ENCODE measurements at places on chromosomes 7 and 10. TPM values are rescaled to one million over a fixed set of nuclear protein-coding genes. Genes with fewer than 3 reads are reported as not detected.

- DNase-seq = no peak
These were observed 123.1 kb downstream of the CRPPA start for GRCh38 chr7:16298221-16298620.

GRCh38 chr10:124693396-124693795 is 50.8 kb downstream of the FAM53B start:
- no peak for DNase-seq

DNA sequence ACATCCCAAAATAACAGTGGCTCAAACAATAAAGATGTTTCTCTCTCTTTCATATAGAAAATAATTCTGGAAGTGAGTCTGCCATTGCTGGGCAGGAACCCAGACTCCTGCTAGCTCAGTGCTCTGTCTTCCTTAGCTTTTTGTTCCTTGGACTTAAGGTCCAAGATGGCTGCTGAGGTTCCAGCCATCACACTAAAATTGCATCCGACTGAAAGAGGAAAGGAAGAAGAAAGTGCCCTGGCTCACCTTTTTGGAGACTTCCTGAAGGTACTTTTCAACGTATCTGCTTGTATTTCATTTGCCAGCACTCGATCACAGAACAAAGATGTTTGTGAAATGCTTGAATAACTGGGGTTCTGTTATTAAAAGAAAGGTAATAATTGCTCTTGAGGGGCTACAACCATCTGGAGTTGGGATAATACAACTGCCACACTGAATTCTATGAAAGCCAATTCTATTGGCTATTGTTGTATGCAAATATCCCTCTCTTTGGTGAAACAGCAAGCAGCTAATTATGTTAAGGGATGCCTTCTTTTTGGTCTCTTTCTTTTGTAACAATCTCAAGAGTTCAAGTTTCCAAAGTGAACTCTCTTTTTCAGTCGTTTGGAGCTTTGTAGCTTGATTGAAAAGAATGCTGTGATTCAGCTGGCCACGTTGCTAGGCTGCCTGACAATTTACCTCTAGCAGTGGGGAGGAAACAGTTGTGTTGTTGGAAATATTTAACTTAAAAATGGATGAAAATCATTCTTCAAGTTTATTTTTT is 83.9 kb downstream of the BAMBI start:
- DNase-seq = no peak

- DNase-seq = no peak
These were observed 639.6 kb upstream of the FOXK1 start for GRCh38 chr7:4042402-4043045.

The FAM237B gene
- total RNA-seq = not detected

DNA sequence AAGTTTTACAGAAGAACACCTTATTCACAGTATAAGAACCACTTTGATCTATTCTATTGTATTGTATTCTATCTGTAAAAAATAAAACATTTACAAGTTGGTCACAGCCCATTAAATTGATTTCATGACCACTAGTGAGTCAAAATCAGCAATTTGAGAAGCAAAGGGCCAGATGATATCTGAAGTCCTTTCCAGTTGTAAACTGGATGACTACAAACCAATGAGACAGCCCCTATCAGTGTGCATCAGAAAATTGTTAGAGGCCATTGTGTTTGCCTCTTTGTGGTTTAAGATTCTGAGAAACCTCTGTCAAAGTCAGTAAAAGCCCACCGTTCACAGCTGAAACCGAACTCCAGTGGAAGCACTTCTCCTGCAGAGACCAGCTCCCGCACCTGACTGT is 54.8 kb downstream of the TBXAS1 start:
- no peak for DNase-seq

GRCh38 chr7:22654831-22655230 is 72.2 kb upstream of the IL6 start:
- DNase-seq = no peak

DNA sequence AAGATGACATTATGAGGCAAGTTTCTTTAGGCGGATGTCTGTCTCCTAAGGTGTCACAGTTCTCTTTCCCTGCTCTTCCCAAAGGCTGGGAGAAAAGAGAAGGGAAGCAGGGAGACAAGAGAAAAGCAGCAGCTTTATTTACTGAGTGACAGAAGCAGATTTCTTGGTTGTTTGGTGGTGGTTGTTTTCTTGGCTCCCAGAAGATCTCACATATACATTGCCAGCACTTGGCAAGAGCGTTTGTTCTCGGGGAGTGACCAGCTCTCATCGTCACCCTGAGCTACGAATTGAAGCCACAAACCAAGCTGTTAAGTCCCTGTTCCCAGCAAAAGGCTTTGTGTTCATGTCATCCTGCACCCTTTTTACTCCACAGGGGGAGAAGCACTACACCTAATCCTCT is 11.4 kb downstream of the CDHR3 start:
- no peak for DNase-seq

DNA sequence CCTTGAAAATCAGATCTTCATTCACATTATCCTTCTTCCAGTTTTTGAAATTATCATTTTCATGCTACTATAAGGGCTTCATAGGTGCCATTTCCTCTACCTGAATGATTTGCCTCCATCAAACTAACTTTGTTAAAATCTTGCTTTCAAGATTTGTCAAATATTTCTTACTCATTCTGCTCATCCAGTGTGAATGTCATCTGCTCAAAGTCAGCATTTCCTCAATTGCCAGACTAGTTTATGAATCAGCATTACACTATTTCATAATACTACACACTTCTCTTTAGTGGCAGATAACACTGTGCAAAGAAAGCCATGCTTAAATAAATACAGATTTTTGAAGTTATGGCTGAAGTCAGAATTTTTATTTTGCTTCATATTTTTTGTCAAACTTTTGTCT is 21.3 kb upstream of the LIPF start:
- peak; percentile 89 for DNase-seq

The FOXP2 gene
- total RNA-seq = 5.3 TPM

The IGFBP3 gene
- total RNA-seq = 7.8 TPM

GRCh38 chr10:93591065-93591808 is 9.8 kb downstream of the RBP4 start:
- peak; percentile 8 for DNase-seq

All from bronchial epithelial cell (primary cell).